ENCODE measurements at places on chromosomes 1 and 21.

- DNase-seq = no peak
Measured at GRCh38 chr1:17355898-17356297, 16.1 kb upstream of the PADI6 start.

GRCh38 chr1:115261496-115261895 lies 76.6 kb downstream of the NGF start:
- no peak for DNase-seq

GRCh38 chr1:1183833-1184775 lies 10.4 kb downstream of the TTLL10 start:
- DNase-seq = no peak

- DNase-seq = no peak
Measured at GRCh38 chr21:38810034-38810825, 4.5 kb downstream of the ETS2 start.

GRCh38 chr1:229325401-229325800 lies 17.4 kb downstream of the CCSAP start:
- DNase-seq = no peak

DNA sequence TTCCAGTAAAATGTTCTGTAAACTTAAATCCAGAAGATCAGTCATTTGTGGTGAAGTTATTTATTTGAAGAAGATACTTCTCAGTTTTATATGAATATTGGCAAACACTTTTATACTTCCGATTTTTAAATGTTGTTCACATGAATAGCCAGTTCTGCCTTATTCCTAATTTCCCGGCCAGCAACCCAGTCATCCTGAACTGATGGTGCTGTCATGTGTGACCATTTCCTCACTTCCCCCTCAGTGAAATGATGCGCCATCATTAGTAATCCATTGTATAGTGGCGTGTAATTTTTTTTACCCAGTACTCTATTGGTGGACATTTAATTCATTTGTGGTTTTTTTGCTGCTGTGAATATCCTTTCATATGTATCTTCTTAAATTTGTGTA lies 16.4 kb downstream of the GPSM2 start:
- DNase-seq = no peak

- no peak for DNase-seq
Measured at GRCh38 chr1:157000686-157001085, 44.9 kb downstream of the ARHGEF11 start.

DNA sequence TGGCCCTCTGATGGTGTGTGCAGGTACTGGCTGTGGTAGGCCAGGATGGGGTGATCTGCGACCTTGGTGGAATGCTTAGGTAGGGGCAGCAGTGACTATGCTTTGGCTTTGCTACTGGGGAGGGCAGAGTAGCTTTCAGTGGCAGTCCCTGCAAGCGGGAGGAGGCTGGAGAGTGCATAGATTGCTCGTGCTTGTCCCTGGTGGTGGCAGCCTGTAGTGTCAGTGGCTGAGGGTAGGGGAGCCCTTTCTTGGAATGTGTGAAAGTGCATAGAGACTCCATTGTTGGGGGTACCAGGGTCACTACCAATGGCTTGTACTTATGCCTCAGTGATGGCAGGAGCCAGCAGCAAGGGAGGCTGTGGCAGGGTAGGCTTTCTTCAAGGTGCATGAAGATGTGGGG lies 582.6 kb downstream of the MRPL39 start:
- DNase-seq = no peak

- no peak for DNase-seq
Measured at GRCh38 chr1:17739050-17739449, 16.1 kb upstream of the ACTL8 start.

- DNase-seq = no peak
Measured at GRCh38 chr21:14206222-14206621, 4.5 kb downstream of the LIPI start.

- DNase-seq = no peak
Measured at GRCh38 chr1:114286179-114286578, 132.5 kb upstream of the SYT6 start.

- DNase-seq = no peak
Measured at GRCh38 chr1:45647248-45648021, 23.6 kb upstream of the CCDC17 start.

GRCh38 chr1:117359561-117360289 lies 7.5 kb upstream of the MAN1A2 start:
- no peak for DNase-seq

DNA sequence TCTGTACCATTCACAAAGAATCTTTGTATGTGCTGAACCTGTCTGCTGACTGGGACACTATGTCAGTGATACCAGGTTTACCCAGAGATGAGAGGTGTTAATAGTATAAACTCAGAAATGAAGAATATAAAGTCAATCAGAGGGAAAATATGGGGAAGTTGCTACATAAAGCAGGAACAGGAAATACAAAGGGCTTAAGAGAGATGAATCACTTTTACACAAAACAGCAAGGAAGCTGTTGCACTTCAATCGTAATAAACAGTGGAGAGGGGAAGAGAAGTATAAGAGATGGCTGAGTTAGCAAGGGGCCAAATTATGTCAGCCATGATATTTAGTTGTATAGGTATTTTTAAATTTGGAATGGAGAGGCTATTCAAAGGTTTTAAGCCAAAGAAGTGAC lies 890.2 kb upstream of the NCAM2 start:
- no peak for DNase-seq

- DNase-seq = no peak
Measured at GRCh38 chr1:201475130-201475529, 6.1 kb upstream of the PHLDA3 start.

DNA sequence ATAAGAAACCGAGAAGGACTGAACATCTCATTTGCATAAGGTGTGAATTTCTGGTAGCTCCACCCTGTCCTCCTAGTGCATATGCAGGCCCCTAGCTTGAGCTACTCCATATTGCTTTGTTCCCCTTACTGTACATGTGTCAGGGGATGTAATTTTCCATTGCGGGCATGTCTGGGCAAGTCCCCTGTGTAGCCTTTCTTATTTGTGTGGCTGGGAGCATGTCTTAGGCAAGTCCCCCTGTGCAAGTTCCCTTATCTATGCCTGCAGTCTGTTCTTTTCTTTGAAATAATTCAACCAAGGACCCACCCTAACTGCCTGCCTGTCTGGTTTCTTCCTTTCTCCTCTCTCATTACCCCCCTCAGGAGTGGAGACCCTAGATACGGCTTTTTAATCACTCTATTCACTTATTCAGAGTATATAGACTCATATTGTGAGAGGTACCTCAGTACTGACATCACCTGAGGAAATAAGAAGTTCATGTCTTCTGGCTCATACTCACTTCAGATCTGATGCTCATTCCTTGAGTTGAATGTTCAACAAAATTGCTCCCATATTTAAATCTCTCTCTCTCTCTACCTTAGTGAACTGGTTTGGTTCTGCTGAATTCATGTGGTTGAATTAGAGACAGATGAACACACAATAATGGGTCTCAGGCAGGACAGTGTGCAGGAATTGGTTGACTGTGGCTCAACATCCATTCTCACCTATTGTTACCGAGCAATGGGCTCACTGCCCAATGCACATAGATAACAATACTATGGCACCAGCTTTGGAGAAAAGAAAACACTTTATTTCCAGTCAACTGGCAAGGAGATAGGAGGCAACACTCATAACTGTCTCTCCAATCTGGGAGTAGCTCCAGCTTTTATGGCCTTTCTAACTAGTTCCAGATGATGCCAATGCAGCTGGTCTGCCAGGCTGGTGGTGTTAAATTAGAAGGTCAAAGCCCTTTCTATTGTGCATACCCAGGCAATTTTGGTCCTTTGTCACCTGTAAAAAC lies 27.9 kb upstream of the NPL start:
- no peak for DNase-seq

- no peak for DNase-seq
Measured at GRCh38 chr1:171345536-171345935, 31.6 kb downstream of the FMO4 start.

All from stimulated activated CD8-positive, alpha-beta memory T cell treated with anti-CD3 and anti-CD28 coated beads, Interleukin-4, amount 100 ng/mL, for 4 hours (primary cell).